H1 (cell line): ENCODE measurements at places on chromosomes 3 and 15. TPM values are rescaled to one million over a fixed set of nuclear protein-coding genes. Genes with fewer than 3 reads are reported as not detected.

Gene WDR5B
- 2.7 and 3.5 TPM in 2 replicates for total RNA-seq

DNA sequence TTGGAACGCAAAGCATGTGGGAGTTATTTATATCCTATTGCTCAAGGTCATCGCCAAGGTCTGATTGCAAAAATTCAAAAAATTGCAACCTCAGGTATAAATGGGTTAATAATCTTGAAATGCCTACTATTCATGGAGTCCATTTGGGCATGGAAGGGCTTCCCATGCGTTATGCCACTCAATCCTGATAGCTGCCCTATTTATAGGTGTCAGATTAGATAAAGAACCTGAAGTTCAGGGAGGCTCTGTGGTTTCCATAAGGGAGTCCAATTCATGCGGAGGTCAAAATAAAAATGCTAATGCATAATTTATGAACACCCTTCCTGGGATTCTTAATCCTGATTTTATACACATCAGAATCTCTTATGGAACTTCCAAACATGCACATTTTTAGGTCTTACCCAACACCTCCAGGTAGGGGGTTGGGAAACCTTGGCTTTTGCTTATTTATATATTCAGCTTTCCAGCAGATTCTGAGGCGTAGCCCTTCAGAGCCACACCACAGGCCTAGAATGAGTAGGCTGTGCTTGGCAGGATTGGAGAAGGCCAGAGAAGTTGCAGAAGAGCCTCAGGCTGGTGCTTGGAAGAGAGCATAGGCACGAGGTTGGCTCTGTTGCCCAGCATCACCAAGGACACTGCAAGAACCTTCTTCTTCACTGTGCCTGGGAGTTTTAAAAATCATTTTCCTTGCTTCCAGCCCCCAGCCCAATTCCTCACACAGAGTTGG lies 324.4 kb upstream of the CFAP20DC start:
- no peak for DNase-seq

- DNase-seq = no peak
These were observed 63.7 kb upstream of the PRR23C start for GRCh38 chr3:139108253-139108969.

DNA sequence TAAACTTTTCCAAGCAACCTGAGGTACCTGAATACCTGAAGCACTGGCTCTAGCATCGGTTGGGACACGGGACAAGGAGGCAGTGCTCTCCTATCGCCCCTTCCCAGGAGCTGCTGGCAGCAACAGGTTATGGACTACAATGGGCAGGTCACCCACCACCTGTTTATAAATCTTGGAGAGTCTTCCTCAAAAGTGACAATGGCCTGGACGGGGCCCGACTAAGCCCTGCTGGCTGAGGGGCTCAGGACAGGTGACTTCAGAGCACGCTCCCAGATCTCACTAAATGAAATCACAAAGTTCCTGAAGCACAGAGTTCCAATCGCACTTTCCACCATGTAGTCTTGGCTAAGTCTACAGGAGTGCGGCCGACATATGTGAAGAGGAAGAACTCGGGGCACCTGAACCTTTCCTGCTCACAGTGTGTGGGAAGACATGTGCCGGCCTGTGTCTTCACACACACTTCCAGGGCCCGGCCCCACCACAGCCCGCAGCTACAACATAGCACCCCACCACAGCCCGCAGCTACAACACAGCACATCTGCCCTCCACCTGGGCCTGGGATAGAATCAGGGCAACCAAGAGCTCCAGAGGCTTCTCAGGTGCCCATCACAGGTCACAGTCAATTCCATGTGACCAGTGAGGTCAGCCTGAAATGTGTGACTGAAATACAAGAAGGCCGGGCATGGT lies 12.9 kb downstream of the CYFIP1 start:
- no peak for DNase-seq

Gene IL17RE
- 4.4 and 4.9 TPM in 2 replicates for total RNA-seq
